ENCODE measurements at places on chromosomes 7 and 10. TPM values are rescaled to one million over a fixed set of nuclear protein-coding genes. Genes with fewer than 3 reads are reported as not detected.
A peak's percentile ranks its signal among the peaks of the same experiment; 100 is the strongest.

The CREB5 gene
- total RNA-seq, result 10.4 TPM

The AGAP9 gene
- total RNA-seq, result 3.3 TPM

The SFXN4 gene
- 32.0 TPM for total RNA-seq

The UTF1 gene
- total RNA-seq, result not detected

The RBM48 gene
- 14.2 TPM for total RNA-seq

DNA sequence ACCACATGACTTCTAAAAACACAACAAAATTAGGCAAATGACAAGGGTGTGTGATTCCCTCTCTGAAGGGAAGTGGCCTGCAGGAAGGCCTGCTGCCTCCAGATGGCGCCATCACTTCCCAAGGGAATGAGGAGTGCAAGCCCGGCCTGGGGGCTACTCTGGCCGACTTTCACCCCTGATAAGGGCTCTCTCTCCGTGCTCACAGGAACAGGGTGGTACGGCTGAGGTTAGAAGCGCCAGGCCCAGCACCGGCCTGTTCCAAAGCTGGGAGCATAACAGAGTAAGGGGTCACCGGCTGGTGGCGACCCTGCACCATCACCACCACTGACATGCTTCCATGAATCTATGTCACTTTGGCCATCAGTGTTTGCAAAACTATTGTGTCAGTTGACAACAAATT is 13.1 kb downstream of the RBP3 start:
- DNase-seq, result peak; percentile 28

- no peak for DNase-seq
These were observed 952.0 kb upstream of the MBL2 start for GRCh38 chr10:53724581-53724980.

- no peak for DNase-seq
These were observed 94.3 kb upstream of the AGBL3 start for GRCh38 chr7:134891696-134892678.

GRCh38 chr7:28688174-28688573 is 270.0 kb downstream of the TRIL start:
- DNase-seq, result no peak

GRCh38 chr10:28090506-28090905 is 91.6 kb upstream of the ODAD2 start:
- no peak for DNase-seq

- DNase-seq, result peak; percentile 53
These were observed at the start of gene NT5C3A for GRCh38 chr7:33062023-33062781. TSS of gene NT5C3A (minus strand) at chr7:33062776. CDS start at chr7:33062705, 71 bp downstream.

- no peak for DNase-seq
These were observed 449.9 kb downstream of the POM121L12 start for GRCh38 chr7:53485354-53485753.

GRCh38 chr7:94050046-94050445 is 45.9 kb upstream of the BET1 start:
- no peak for DNase-seq
